ENCODE measurements at places on chromosomes 1 and 21.

GRCh38 chr1:38077523-38078147 is 31.0 kb upstream of the POU3F1 start:
- no peak for DNase-seq

DNA sequence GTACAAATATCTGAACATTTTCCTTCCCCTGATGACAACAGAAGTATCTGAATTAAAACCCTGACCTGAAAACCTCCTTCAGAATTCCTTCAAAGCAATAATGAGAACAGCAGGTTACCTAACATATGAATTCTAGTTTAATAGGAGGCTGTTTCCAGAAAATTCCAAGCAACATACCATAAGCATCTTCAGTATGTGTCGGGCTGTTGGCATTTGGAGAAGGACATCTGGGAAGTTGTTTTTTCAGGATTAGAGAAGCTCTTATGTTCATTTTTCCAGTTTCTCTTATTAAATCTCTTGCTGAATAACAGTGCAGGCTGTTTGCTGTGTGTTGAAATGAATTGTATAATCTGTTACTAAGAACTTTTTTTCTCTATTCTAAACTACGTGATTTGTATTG is 101.5 kb downstream of the PLA2G4A start:
- no peak for DNase-seq

- DNase-seq = no peak
Observed at GRCh38 chr1:98112626-98113025, 191.8 kb upstream of the DPYD start.

DNA sequence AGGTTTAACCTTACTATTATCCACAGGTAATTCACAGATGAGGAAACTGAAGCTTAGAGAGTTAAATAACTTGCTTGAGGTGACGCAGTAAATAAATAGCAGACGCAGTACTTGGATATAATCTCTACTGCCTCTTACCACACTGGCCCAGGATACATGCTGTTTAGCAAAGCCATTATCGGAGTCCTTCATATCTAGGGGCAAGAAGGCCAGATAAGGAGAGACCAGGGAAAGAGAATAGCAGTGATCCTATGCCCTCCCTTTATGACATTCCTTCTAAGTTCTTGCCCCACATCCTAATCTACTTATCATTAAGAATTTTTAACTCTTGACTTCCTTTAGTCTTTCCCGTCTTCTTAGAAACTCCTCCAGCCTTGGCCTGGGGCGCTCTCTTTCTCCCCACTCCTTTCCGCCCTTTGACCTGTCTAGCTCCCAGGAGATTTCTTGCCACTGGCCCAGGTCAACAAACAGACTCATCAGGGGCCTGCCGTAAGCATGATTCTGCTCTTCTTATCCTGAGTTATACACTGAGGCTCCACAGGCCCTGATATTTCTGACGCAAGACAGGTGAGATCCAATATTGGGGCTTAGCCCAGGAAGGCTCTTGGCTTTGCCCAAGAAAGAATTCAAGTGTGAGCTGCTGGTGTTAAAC is 11.4 kb upstream of the SLAMF1 start:
- no peak for DNase-seq

DNA sequence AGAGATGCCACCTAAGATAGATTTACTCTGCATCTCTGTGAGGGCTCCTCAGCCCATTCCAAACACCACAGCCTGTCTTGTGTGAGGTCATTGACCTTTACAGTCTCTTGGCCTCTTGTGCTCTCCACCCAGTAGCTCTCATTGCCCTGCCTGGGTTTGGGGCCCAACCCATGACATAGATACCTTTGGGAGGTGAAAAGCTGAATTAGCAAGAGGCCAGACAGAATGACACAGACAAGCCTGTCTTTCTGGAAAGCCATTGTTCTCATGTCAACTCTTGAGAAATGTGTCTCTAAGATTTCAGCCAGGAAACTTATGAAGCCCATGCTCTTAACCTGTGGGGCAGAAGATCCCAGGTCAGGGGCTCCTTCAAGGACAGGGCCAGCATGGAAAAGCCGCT is 18.4 kb upstream of the F3 start:
- DNase-seq = no peak

Data from activated effector memory CD4-positive, alpha-beta T cell treated with Interleukin-2 at 50 U/mL for 16 hours (primary cell).